ENCODE measurements at places on chromosomes 1 and 21.

GRCh38 chr1:182703539-182703938 lies 19.2 kb upstream of the RGS8 start:
- no peak for DNase-seq

GRCh38 chr1:2019172-2019543 lies at the start of gene GABRD:
GABRD (plus strand) TSS chr1:2019345; CDS start chr1:2019424, 79 bp downstream.
- peak; percentile 31 for DNase-seq

DNA sequence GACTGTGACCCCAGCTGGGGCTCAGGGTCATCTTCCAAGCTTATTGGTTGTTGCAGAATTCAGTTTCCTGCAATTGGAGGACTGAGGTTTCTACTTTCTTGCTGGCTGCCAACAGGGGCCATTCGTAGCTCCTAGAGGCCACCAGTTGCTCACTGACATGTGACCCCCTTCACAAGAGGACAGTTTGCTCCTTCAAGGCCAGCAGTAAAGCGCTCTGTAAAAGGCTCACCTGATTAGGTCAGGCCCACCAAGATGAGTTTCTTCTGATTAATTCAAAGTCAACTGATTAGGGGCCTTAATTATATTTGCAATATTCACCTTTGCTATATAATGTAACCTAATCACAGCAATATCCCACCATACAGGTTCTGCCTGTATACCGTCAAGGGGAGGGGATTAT lies 68.9 kb downstream of the SLC9A1 start:
- DNase-seq: no peak

DNA sequence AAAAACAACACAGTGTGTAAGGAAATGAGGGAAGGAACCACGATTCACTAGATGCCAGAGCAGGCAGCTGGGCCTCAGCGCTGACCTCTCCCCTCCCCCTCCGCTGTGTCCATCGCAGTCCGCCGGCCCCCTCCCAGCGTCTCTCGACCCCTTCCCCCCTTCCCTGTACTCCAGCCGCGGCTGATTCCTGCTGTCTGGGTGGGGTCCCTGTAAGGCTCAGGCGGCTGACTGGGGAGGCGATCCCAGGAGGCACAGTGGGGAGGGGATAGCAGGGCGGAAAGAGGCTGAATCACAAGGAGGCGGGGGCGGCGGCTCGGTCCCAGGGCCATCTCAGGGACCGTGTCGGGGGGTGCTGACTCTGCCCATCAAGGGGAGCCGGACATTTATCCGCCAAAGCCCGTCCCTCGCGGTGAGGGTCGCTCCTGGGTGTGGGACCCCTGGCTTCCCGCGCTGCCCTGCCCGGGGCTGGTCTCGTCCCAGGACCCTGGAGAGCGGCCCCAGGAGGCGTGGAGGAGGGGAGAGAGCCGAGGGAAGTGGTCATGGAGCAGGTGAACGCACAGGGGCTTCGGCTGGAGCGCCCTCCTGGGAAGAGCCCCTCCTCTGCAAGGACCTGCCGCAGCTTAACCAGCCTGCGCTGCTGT lies 241.9 kb downstream of the PTPRU start:
- no peak for DNase-seq

DNA sequence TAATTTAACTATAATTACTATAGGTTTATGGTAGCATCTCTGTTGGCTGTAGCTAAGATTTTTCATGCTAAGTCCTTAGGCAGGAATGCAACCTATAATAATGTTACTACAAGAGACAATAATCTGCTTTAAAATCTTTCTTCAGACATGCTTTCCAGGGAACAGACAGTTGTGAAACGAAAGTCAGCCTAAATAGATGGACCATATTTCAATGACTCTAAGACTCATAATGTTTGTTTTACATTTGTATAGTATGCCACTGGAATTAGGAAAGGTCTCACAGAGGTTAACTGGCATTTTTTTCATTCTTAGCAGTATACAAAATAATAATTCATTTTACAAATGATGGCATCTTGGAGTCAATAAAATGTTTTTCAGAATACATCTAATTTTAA lies 8.1 kb downstream of the RERE start:
- no peak for DNase-seq

- DNase-seq: no peak
Measured at GRCh38 chr1:58883037-58883887, 99.4 kb upstream of the JUN start.

- no peak for DNase-seq
Measured at GRCh38 chr1:7489586-7489985, 281.5 kb upstream of the VAMP3 start.

DNA sequence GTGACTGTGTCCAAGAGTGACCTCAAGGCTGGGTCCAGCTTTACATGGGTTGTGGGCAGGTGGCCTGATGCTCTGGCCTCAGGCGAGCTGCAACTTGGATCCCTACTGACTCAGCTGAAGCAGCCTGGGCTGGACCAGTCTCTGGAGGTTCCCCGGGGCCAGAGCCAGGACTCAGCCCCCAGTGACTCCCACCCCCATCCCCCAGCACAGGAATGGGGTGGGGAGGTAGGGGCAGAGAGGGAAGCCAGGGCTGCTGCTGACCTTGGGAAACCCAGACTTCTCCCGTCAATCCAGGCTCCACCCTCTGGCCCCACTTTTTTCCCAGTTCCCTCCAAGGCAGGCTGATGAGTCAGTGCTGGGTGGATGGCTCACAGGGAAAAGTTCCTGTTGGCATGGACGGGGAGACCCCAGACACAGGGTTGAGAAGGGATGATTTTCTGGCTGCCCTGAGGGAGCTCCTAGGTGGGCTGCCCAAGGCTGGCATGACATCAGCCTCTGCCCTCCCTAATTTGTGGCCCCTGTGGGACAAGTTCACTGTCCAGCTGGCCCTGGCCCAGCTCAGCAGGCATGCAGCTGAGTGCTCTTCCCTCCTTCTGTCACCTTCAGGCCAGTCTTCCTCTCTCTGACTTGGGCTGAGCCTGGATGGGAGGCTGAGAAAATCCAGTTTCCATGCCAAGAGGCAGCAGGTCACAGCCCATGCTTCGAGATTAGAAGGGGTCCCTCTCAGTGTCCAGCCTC lies 2.2 kb downstream of the ZC3H12A start:
- no peak for DNase-seq

- no peak for DNase-seq
Measured at GRCh38 chr1:31623365-31623764, 5.9 kb downstream of the HCRTR1 start.

- no peak for DNase-seq
Measured at GRCh38 chr1:64042331-64043100, 160.9 kb upstream of the UBE2U start.

- no peak for DNase-seq
Measured at GRCh38 chr1:116664978-116665371, 2.6 kb downstream of the IGSF3 start.

DNA sequence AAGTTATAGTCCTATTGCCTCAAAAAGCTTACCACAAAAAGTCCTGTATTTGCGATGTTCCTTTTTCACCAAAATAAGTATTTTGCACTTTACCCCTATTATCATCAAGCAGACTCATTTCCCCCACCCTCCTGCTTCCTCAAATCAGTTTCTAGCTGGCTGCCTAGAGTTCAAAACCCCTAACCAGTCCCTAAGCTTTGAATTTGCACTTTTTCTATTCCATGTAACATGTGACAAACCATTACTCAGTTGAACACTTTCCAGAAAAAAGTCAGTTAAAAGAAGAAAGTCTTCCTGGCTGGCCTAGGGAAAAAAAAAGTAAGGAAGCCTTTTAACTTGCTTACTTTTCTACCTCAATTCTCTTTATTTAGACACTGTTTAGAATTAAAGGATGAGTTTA lies 8.2 kb downstream of the CEP170 start:
- DNase-seq: no peak

- no peak for DNase-seq
Measured at GRCh38 chr1:76463278-76463677, 388.7 kb downstream of the ST6GALNAC3 start.

GRCh38 chr21:34817821-34818661 lies 149.2 kb downstream of the CLIC6 start:
- no peak for DNase-seq

GRCh38 chr1:96587222-96587621 lies 134.4 kb upstream of the PTBP2 start:
- DNase-seq: no peak

- DNase-seq: no peak
Measured at GRCh38 chr1:172637522-172637921, 21.4 kb upstream of the FASLG start.

DNA sequence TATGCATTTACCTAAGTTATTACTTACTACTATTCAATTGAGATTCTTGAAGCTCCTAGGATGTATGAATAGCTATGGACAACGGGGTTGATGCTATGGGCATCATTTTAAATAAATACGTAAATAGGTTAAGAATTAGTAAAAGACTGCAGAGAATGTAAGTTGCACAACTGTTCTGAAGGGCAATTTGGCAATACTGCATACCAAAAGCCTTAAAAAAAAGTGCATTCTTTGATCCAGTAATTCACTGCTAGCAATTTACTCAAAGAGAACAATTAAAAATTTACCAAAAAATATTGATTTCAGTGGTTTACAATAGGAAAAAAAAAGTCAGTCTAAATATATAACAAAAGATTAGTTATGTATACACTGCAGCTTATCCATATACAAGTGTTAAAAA lies 3.5 kb downstream of the ARPC5 start:
- DNase-seq: no peak

GRCh38 chr1:42766741-42767509 lies at the start of the genes C1orf50 and P3H1:
C1orf50 (plus strand) TSS chr1:42767249; CDS start chr1:42767312, 63 bp downstream.
P3H1 (minus strand) TSS chr1:42767028; CDS start chr1:42766971, 57 bp downstream.
- DNase-seq: peak; percentile 99

GRCh38 chr1:17653276-17653675 lies 101.9 kb upstream of the ACTL8 start:
- no peak for DNase-seq
